ENCODE measurements at places on chromosomes 3 and 15.
A peak's percentile ranks its signal among the peaks of the same experiment; 100 is the strongest.

GRCh38 chr3:179695672-179696313, 43.0 kb downstream of the USP13 start:
- DNase-seq: no peak

GRCh38 chr3:150519026-150519425, 27.3 kb downstream of the SERP1 start:
- no peak for DNase-seq

- no peak for DNase-seq
Observed at GRCh38 chr15:44314512-44314911, 26.0 kb downstream of the GOLM2 start.

DNA sequence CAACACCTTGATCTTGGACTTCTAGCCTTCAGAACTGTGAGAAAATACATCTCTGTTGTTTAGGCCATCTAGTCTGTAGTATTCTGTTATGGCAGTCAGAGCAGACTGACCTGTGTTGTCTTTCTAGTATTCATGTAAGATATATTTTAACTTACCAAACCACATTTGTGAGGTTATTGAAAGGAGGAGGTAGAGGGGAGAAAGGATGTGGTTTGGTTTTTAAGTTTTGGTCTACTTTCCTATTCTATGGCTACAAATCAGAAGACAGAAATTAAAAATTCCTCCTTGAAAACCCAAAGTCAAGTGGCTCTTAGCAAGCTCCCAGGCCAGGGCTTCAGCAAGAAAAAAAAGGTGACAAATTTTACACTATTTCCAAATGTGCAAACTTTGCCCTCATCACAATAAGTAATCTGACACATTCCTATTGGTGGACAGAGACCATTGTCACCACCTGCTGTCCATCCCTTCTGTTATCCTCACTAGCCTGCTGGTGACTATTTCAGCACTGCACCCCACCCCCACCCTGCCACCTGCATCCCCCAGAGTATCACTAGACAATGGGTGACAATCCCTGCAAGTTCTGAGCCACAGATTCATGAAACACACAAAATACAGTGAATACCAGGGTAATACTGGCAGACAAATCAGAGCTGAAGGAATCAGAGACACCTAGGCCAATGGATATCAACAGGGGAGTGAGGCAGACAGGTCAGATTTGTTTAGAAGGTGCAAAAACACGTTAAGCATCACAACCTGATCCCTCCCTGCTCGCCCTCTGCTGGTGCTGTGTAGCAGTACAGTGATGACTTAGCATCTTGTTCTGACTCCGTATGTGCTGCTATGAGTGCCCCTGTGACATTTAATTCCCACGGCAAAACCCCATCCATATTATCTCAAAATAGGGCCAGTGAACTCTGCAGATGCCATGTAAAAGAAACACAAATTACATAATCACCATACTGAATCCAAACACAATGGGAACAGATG, 79.0 kb upstream of the DCLK3 start:
- peak; percentile 9 for DNase-seq
